Stimulated activated CD4-positive, alpha-beta T cell treated with anti-CD3 and anti-CD28 coated beads, TNF-alpha, amount 100 ng/mL, for 1 hour (primary cell): ENCODE measurements at places on chromosomes 5 and 9.

DNA sequence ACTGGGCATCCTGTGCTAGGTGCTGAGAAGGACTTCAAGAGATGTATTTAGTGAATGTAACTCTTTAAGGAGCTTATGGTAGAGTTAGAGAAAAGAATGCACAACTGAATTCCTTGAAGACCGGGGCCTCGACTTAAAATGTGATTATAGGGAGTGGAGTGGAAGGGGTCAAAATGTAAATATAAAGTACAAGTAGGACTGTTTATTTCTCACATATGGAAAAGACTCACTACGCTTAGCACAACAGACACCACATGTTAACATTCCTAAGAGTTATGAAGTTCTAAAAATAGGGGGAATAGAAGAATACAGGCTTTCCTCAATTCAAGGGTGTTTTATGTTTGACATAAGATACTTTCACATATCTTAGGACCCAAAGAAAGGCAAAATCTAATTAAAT, 117.8 kb upstream of the OSMR start:
- no peak for DNase-seq

DNA sequence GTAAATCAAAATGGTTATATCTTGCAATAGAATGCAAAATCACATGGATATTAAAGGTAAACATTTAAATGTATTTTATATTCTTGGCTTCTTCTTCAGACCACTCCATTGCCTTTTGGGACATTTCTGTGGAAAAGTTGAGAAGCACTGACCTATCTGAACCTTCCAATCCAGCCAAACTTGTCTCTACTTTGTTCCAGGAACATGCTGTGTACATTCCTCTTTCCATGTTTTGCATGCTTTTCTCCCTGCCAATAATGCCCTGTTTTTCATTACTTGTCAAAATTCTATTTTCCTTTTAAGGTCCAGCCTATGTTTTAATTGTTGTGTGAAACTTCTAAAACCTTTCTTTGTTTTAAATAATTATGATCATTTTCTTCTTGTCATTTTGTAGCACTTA, 28.3 kb downstream of the JAK2 start:
- no peak for DNase-seq

DNA sequence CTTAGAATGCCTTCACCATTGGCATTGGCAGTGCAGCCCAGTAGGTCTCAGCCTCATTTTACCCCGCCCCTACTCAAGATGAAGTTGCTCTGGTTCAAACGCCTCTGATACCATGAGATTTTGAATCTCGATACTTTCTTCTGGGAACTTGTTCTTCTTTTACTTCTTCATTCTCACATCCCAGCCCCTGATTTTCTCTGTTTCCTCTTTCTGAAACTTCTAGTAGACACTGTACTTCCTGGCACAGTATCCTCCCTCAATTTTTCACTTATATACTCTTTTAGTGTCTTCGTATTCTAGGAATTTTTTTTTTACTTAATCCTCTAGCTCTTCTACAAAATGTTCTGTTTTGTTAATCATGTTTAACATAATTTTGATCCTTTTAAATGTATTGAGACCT, 13.1 kb upstream of the ZNF79 start:
- DNase-seq = no peak

DNA sequence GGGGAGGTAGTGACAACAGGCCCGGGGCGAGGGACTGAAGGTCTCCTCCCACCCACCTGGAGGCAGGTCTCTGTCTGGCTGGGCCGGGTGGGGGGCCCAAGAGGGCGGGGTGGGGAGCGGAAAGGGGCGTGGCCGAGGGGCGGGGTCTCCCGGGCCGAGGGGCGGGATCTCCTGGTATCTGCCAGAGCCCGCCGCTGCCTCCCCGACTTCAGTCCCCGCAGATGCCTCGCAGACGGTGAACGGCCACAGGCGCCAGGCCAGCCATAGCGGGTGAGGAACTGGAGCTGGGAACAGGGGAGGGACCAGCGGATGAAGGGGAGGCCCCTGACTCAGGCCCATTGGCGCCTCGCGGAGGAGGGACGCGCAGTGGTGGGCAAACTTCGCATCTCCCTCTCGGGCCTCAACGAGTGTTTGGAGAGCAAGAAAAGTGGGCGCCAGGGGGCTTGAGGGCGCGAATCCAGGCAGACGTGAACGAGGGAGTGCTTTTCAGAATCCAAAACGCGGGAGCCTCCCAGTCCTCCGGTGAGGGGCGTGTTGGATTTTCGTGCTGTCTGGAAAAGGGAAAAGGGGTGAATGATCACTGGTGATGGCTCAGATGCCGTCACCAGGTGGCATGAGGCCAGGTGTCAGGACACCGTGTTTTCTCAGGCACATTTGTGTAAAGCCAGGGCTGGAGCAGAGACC, at the start of gene ADGRD2:
ADGRD2 (plus strand) TSS at position 211 of the 684 bp plus-strand sequence. CDS start 1,216 bp downstream, outside the sequence.
- no peak for DNase-seq

DNA sequence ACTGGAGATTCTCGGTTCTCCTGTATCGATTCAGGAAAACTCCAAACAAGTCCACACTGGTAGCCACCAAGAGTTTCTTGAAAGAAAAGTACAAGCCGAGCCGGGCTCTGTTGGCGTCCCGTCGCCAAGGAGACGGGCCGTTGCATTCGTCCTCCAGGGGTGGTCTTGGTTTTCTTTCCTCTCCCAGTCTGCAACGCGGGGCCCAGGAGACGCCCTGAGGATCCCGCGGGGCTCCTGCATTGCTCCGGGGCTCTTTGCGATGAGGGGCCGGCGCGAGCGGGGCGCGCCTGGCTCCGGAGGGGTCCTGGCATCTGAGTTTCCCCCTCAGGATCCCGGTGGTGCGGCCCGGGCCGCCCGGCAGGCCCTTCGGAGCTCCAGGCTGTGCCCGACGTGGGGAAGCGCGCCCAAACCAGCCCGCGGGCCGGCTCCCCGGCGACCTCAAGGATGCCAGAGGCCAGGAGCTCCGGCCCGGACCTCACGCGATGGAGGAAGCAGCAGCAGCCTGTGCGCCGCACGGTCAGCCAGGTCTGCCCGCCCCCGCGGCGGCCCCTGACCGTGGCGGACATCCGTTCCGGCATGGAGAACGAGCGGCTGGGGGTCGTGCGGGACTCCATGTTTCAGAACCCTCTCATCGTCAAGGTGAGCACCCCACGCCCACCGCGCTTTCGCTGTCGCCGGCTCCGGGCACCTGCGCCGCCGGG, at the start of gene CFAP77:
CFAP77 (plus strand) TSS at position 384 of the 701 bp plus-strand sequence; CDS start at position 445, 61 bp downstream.
- peak; percentile 27 for DNase-seq

DNA sequence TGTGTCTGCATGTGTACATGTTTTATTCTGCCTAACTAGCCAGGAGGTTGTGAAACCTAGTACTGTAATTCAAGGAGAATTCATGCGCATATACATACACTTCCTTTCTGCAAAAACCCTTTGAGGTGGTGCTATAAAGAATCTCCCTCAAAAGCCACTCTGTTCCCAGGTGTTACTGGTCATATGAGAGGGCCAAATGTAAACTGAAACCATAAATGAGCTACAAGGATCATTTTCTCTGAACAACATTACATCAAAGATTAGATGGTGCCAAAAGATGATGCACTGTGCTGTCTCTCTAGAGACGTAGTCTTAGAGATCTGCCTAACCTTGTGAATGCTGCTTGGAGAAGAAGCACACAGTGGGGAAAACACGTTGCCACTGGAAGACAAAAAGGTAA, 15.7 kb downstream of the NREP start:
- no peak for DNase-seq

GRCh38 chr5:134844252-134844651, 1.5 kb upstream of the C5orf24 start:
- DNase-seq = no peak

GRCh38 chr9:89779405-89780203, 174.8 kb downstream of the GADD45G start:
- DNase-seq = no peak

DNA sequence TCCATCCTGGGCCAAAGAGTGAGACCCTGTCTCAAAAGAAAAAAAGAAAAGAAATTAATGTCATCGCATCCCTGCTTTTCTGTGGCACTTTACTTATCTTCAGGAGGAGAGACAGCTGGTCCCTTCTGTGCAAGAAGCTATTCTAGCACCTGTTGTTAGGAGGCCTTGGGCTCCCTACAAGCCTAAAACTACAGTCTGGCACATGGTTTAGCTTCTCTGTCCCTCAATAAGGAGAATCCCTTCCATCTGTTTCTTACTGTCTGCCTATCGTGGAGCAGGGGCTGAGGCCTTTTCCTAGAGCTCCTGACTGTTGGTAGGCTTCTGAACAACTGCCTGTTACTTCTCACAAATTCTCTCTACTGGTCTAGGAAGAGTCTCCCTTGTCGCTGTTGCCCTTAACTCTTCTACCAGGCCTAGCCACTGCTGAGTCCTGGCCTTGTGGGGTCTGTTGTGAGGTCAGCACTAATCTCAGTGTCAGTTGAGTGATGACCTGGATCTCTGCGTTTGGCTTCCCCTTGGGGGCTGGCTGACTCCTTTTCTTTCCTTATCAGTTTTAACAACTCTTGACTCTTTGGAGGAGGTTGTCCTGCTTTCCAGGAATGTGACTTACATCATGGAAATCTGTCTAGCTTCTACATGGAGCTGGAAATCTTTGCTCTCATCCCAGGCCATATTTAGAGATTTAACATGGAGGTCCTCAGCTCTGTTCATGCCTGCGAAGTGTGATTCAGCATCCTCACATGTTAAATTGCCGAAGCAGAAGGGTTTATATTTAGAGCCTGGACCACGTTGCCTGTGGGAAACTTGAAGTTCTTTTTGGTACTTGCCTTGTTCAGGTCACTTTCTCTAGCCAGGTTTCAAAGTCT, 5.7 kb upstream of the GARNL3 start:
- DNase-seq = no peak

DNA sequence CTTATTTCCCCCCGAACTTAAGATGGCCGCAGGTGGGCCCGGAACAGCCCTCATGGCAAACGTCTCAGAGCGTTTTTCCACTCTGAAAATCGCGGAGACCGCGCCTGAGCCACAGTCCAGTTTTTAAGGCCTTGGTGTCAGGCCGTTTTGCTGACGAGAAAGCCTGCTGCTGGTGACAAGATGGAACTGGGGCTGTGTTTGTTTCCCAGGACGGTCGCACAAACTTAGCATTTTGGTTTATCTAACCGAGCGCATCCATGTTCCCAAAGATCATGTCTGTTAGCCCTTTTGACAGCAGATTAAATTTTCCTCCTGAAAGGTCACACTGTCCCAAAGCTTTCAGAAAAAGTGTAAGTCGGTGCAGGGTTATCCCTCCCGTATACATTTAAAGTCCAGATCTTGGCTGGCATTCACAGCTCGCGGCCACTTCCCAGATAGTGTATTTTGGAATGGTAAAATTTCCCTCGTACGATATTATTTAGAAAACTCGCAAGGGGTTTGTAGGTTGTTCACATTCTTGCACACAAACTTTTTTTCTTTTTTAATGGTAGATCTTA, 812 bp downstream of the SREK1 start:
- DNase-seq = no peak

DNA sequence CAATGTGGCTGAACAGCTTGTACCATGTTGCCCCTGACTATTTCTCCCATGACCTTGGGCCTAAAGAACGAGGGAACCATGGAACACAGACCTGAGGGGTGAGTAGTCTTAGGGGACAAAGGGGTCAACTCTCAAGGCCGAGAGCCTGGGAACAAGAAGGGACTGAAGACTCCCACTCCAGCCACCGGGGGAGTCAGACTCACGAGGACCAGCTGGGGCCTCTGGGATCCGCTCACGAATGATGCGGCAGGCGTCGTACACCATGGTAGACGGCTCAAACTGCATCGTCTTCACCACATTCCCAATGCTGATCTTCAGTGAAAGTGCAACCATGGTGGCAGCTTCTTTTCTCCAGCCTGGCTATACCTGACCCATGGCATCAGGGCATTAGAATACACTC, 6.6 kb downstream of the TLN1 start:
- DNase-seq = no peak

DNA sequence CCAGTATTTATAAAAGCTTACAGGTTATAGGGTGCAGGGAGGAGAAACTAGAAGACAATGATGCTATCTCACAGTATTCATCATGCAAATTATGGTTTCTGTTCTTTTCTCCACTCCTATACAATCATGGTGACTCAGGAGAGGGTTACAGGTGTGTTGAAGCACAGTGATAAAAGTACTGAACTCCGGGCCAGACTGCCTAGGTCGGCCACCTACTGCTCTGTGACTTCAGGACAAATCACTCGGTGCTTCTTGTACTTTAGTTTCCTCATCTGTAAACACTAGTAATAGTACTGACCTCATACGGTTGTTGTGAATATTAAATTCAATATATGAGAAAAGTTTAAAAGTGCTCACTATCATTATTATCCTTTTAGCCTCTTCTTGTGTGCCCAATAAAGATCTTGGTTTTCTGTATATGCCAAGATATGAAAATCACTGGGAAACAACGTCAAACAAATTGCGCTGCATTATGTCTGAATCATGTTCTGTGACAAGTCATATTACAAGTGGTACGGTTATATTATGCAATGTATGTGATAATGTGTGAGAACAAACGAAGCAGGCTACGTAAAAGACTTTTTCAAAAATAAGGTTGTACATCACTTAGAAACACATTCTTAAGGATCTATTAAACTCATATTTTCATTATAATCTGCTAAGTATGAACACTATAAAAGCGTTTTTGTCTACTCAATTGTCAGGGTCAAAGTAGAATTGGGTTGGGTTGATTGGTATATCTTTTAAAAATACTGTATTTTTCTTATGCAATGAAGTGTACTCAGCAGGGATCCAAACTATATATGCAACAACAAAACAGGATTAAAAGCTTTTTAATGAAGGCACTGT, 153.3 kb downstream of the EFNA5 start:
- no peak for DNase-seq

GRCh38 chr5:78076351-78076750, 218.1 kb downstream of the AP3B1 start:
- DNase-seq = no peak

GRCh38 chr5:180495991-180496741, 2.0 kb downstream of the CNOT6 start:
- no peak for DNase-seq

- no peak for DNase-seq
Observed at GRCh38 chr9:107971241-107971640, 481.7 kb upstream of the KLF4 start.

- DNase-seq = no peak
Observed at GRCh38 chr5:150438873-150439546, 10.5 kb downstream of the RPS14 start.

DNA sequence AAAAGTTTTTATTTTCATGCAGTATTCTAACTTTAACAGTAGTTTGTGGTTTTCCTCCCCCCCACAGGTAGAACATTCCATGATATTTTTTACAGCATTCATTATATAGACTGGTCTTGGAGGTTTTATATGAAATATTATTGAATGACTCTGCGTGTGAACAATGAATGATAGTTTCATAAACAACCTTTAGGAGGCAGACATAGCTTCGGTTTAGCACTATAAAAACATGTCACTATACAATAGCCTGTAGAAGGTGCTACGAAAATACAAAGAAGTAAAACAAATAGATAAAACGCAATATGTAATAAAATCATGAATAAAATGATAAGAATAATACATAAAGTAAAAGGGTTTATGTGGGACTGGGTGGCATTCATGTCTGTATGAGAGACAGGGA, 8.5 kb downstream of the KLF4 start:
- DNase-seq = no peak

DNA sequence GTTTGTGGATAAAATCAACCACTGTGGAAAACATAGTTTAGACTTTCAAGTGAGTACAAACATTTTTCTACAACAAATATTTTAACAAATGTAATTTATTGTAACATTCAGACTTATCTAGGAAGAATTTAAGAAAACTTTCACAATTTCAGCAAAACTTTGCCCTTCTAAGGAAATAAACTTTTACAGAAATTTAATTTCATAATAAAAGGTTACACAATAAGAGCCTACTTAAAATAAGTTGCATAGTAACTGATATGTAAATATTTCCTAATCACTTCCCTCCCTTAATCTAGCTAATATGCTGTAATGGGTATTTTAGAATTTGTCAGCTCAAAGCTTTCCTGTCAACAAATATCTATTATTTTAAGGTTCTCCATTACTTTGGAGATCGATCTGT, 1899.9 kb downstream of the MAT2B start:
- no peak for DNase-seq

- DNase-seq = no peak
Observed at GRCh38 chr5:179132586-179133355, 72.6 kb downstream of the ZNF354C start.
